ENCODE measurements at places on chromosomes 2 and 18. TPM values are rescaled to one million over a fixed set of nuclear protein-coding genes. Genes with fewer than 3 reads are reported as not detected.
A peak's percentile ranks its signal among the peaks of the same experiment; 100 is the strongest.

- DNase-seq = peak; percentile 16
Measured at GRCh38 chr18:27750014-27750413, 426.9 kb downstream of the CDH2 start.

DNA sequence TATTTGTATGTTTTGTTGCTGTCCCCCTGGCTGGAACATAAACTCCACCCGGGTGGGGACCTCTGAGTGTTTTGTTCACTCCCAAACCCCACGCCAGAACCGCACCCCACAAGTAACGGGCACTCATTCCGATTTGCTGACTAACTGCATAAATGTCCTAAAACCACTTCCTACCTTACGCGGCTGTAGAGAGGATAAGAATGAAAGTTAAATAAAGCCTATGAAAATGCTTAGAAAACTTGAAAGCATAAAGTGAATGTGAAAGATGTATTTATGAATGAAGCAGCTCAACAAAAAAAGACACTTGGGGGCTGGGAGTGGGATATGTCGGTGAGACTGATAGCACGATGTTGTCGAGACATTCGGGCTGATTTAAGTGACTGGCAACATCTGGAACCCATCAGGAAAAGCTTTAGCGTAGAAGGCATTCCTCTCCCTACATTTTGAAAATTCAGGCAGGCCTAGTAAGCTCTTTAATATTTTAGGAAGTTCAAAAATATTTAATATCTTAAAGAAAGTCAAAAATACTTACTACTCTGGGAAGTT, 206.7 kb downstream of the SH3RF3 start:
- DNase-seq = no peak

GRCh38 chr18:71079606-71080005, 790.8 kb downstream of the SOCS6 start:
- no peak for DNase-seq

GRCh38 chr2:9296559-9296958, 89.9 kb downstream of the ASAP2 start:
- no peak for DNase-seq

DNA sequence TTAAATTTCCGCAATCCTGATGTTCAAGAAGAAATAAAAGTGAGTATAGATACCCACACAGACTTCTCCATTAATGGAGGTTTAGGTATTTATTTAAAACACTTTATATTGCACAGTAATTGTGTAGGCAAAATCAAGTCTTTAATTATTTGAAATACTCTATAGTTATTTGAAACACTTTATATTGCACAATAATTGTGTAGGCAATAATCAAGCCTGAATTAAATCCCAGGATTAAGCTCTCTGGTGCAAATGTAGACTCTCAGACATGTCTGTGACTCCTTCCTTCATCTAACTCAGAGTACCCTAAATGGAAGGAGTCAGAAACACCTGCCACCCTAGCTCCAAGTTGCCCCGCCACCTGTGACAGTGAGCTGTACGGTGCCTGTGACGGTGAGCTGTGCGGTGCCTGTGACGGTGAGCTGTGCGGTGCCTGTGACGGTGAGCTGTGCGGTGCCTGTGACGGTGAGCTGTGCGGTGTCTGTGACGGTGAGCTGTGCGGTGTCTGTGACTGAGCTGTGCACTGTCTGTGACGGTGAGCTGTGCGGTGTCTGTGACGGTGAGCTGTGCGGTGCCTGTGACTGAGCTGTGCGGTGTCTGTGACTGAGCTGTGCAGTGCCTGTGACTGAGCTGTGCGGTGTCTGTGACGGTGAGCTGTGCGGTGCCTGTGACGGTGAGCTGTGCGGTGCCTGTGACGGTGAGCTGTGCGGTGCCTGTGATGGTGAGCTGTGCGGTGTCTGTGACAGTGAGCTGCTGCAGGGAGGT, 11.0 kb downstream of the SLC3A1 start:
- no peak for DNase-seq

RFTN2 gene
- total RNA-seq = 9.8 TPM

PSTPIP2 gene
- 4.0 TPM for total RNA-seq

GCKR gene
- 0.54 TPM for total RNA-seq

PLGLB2 gene
- total RNA-seq = 0.43 TPM

GRCh38 chr18:27785815-27786471, 391.0 kb downstream of the CDH2 start:
- DNase-seq = no peak

ST8SIA5 gene
- total RNA-seq = 10.3 TPM

TRIM54 gene
- 157 TPM for total RNA-seq

DNA sequence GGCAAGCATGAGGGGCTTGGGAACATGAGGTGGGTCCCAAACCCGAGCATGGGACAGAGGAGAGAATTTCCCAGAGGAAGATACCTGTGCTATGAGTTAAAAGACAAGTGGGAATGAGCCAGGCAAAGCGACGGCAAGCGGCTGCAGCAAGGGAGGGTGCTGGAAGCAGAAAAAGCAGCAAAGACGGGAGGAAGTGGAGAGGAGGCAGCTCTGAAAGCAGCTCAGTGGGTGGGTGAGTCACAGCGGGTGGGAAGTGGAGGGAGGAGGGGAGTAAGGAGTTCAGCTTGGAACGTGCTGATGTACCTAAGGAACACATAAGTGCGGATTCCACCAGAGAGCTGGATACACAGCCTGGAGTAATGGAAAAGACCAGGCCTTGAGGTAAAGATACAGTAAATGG, 41.4 kb downstream of the THUMPD2 start:
- peak; percentile 25 for DNase-seq

GRCh38 chr2:18520451-18521425, 39.7 kb downstream of the RDH14 start:
- peak; percentile 93 for DNase-seq

INHBB gene
- 1.4 TPM for total RNA-seq

DNA sequence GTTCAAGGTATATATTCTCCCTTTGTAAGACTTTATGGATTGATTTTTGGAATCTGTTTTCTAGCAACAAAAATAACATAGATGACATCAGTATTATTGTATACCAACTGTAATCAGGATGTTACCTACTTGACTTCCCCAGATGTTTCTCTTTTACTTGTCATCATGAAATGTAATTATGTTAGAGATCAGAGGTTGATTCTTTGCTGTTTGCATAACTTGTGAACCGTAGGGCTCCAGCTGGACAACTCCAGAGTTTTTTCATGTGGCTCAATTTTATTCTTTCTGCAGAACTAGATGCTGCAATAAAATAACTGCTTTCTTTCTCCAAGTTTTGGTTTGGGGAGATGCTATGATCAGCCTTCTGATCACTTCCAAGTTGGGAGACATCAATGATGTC, 58.1 kb downstream of the SPOPL start:
- DNase-seq = no peak

LCT gene
- total RNA-seq = not detected

DNA sequence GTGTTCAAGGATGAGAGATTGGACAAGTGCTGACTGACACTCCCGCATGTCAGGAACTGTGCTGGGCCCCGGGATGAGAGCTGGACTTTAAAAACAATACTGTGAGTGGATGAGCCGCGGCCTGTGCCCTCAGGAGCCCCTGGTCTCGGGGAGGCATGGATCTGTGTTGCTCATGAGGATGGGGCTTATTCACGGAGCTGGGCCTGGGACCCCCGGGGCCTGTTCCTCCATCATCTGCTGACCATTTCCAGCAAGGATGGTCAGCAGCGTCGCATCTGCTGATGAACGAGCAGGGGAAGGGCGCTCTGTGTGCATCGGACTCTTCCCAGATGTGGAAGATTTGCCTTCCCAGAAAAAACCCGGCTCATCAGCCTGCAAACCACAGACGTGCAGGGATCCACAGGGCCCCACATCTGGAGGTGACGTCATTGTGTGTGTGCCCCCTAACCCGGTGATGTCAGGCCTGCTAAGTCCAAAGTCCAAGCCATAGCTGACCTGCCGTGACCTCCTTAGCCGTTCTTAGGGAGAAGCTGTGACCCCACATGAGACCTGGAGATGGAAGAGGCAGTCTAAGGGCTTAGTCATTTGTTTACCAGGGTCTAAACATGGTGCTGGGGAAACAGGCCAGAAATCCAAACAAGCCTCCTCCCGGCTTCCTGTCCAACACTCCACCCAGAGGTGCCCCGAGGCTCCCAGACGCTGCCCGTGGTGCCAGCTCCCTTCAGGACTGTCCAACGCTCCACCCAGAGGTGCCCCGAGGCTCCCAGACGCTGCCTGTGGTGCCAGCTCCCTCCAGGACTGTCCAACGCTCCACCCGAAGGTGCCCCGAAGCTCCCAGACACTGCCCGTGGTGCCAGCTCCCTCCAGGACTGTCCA, 143.9 kb downstream of the PXDN start:
- DNase-seq = no peak

DNA sequence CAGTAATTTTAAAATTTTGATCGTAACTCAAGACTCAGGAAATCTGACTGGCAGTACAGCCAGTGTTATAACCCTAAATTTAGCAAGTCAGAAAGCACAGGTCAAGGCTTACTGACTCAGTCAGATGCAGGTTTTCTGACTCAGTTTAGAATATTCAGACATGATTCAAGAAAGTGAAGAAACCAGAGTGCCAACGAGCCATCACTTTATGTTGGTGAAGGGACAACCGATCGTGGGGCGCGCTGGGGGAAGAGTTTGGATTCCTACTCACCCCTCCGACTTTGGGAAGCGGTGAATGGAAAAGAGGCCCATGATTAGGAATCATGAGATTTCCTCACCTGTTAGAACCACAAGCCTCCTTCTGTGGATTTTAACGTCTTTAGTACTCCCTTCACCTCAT, 998 bp downstream of the RNF149 start:
- DNase-seq = no peak

GRCh38 chr2:7994397-7994951, 687.4 kb upstream of the ID2 start:
- peak; percentile 74 for DNase-seq

ABHD1 gene
- 4.7 TPM for total RNA-seq

GRCh38 chr2:138732651-138733050, 47.5 kb downstream of the NXPH2 start:
- DNase-seq = no peak

GRCh38 chr2:139271149-139271548, 491.0 kb upstream of the NXPH2 start:
- no peak for DNase-seq

GRCh38 chr2:179612108-179612507, 249.3 kb downstream of the ZNF385B start:
- DNase-seq = no peak
